Breast epithelium (tissue), 4 donors: ENCODE measurements at places on chromosomes 7 and 10. TPM values are rescaled to one million over a fixed set of nuclear protein-coding genes. Genes with fewer than 3 reads are reported as not detected.

- no peak for DNase-seq
- H3K4me1 ChIP-seq: no peaks in the 10 kb centered on the region
- H3K27ac ChIP-seq: peak overlapping the region; percentile 73
- no peaks in the 10 kb centered on the region for H3K27me3 ChIP-seq
- H3K4me3 ChIP-seq: no peak overlapping the region
These were observed 76.2 kb downstream of the VIPR2 start for GRCh38 chr7:159068488-159068811.

GRCh38 chr7:147415991-147416390 is 1174.6 kb upstream of the C7orf33 start:
- DNase-seq: no peak
- H3K4me3 ChIP-seq: no peak overlapping the region
- H3K4me1 ChIP-seq: no peaks in the 10 kb centered on the region
- no peaks in the 10 kb centered on the region for H3K27me3 ChIP-seq
- no peaks in the 10 kb centered on the region for H3K36me3 ChIP-seq

DNA sequence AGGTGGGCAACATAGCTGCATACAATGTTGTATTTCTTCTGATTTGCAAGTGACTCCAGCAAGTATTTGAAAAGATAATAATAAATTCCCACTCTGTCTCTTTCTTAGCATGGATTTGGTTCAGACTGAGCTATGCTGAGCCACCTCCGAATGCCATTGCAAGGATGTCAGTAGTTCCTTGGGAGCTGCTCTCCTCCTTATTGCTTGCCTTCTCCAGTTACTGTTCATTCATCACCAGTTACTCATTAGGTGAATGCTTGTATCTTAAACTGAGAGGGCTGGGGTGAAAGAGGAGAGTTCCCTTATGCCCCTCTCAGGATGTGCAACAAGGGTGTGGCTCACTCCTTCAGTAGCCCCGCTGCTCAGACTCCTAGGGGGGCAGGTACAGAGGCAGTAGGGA is 78.4 kb upstream of the PRKAR2B start:
- H3K27me3 ChIP-seq: no peaks in the 10 kb centered on the region
- no peak overlapping the region for H3K27ac ChIP-seq
- no peak overlapping the region for H3K4me3 ChIP-seq
- DNase-seq: no peak
- H3K36me3 ChIP-seq: no peaks in the 10 kb centered on the region
- H3K4me1 ChIP-seq: no peaks in the 10 kb centered on the region

DNA sequence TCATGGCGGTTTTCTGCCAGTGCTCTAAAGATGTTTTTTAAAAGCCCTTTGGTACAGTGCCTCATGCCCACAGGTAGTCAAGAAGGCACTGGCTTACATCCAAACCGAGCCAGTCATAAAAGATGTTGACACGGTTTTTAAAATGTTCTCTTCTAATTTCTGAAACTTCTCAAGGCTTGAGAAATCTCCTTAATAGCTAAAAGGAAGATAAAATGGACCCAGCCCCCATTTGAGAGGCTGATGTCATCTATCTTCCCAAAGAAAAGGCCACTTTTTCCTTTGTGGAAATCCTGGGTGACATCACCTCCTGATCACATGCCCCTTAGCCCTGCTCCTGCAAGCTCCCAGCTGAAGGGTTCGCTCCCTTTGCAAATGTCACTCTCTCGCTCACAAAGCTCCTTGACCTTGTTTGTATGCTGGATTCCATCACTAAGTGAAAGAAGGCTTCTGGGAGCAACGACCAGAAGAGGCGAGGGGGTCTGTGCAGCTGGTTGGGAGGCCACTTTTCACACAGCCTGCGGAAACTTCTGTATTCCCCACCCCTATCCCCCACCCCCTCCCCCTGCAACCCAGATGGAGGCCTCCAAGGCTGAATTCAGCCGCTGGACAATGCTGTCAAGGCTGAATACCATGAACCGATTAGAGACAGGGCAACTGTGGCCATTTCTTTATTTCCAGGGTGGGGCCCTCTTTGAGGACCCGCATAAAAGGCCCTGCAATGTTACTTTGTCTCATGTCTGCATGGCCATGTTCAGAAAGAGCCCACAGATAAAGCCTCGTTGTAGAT is 122.8 kb downstream of the CUBN start:
- H3K27ac ChIP-seq: peak overlapping the region; percentile 34
- no peak overlapping the region for H3K4me3 ChIP-seq
- no peaks in the 10 kb centered on the region for H3K36me3 ChIP-seq
- H3K4me1 ChIP-seq: peaks cover 6% of the 10 kb centered on the region

GRCh38 chr10:18406136-18406535 is 245.3 kb downstream of the NSUN6 start:
- no peak overlapping the region for H3K27ac ChIP-seq
- DNase-seq: no peak
- H3K4me1 ChIP-seq: no peaks in the 10 kb centered on the region
- H3K36me3 ChIP-seq: no peaks in the 10 kb centered on the region

GRCh38 chr7:156031679-156032478 is 219.6 kb upstream of the SHH start:
- no peak for DNase-seq
- H3K4me1 ChIP-seq: no peaks in the 10 kb centered on the region
- peaks cover 10% of the 10 kb centered on the region for H3K27me3 ChIP-seq
- H3K36me3 ChIP-seq: no peaks in the 10 kb centered on the region

GRCh38 chr7:23275912-23276311 is 23.2 kb upstream of the MALSU1 start:
- H3K4me1 ChIP-seq: no peaks in the 10 kb centered on the region
- no peak overlapping the region for H3K4me3 ChIP-seq

DNA sequence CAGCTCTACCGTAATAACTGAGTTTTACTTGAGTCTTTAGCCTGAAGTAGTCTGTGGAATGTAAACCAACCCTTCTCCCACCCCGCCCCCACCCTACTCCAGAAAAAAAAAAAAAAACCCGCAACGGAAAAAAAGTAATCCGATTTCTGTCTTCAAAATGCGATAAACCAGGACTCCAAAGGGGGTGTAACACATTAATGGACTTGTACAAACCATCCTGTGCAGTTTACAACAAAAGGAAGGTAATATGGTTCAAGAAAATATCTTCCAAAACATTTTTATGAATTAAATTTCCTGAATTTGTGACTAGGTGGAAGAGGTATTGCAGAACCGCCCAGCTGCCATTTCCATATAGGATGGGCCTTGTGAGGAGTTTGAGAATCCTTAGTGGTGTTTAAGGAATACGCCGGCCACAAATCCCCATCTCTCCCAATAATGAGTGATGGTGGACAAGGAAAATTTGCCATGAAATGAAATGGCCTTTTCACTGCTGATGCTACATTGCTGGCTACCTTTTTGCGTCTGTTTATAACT is 10.6 kb downstream of the SKIDA1 start:
- DNase-seq: no peak
- no peak overlapping the region for H3K4me3 ChIP-seq
- H3K4me1 ChIP-seq: no peaks in the 10 kb centered on the region
- no peaks in the 10 kb centered on the region for H3K27me3 ChIP-seq

DNA sequence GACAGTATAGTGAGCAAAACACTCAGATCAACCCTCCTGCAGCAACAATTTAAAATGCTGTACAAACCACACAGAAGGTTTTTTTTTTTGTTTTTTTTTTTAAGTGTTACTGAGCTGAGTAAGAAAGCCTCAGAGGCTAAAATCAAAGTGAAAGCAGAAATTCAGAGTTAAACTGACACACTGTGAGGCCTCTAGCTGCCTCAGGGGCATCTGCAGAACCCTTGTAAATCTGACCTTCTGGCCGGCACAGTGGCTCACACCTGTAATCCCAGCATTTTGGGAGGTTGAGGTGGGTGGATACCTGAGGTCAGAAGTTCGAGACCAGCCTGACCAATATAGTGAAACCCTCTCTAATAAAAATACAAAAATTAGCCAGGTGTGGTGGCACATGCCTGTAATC is 7.4 kb upstream of the GNA12 start:
- no peaks in the 10 kb centered on the region for H3K4me1 ChIP-seq
- no peak for DNase-seq
- H3K27me3 ChIP-seq: no peaks in the 10 kb centered on the region
- no peaks in the 10 kb centered on the region for H3K36me3 ChIP-seq
- no peak overlapping the region for H3K27ac ChIP-seq

DNA sequence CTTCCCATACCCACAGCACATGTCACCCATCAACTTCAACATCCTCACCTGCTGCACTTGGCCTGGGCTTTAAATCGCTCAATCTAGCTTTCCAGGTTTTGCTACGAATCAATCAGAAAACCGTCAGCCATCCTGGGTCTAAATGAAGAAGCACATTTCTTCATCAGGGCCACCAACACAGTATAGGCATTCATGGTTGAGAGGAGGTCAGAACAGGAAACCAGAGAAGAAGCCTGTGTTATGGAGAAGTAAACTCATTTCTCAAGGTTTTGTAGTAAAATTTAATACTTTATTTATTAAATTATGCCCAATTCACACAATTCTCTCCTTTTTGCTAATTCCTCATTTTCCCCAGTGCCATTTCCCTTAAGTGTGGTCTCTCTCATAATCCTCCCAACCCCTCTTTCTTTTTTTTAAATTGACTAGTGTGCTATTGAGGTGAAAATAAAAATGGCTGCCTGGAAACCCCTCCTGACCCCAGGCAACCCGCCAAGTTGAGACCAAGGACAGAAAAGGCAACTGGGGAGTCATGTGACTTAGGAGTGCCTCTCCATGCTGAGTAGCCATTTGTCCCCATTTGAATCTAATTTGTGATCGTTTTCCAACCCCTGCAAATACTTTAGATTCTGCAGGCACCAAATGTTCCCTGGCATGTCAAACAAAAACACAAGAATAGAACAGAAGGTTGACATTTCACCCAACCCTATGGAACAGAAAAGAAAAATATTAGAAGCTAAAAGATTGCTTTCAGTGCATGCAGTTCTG is 181.1 kb upstream of the NAMPT start:
- no peaks in the 10 kb centered on the region for H3K4me1 ChIP-seq
- no peak overlapping the region for H3K27ac ChIP-seq
- DNase-seq: no peak
- H3K4me3 ChIP-seq: no peak overlapping the region
- no peaks in the 10 kb centered on the region for H3K27me3 ChIP-seq

DNA sequence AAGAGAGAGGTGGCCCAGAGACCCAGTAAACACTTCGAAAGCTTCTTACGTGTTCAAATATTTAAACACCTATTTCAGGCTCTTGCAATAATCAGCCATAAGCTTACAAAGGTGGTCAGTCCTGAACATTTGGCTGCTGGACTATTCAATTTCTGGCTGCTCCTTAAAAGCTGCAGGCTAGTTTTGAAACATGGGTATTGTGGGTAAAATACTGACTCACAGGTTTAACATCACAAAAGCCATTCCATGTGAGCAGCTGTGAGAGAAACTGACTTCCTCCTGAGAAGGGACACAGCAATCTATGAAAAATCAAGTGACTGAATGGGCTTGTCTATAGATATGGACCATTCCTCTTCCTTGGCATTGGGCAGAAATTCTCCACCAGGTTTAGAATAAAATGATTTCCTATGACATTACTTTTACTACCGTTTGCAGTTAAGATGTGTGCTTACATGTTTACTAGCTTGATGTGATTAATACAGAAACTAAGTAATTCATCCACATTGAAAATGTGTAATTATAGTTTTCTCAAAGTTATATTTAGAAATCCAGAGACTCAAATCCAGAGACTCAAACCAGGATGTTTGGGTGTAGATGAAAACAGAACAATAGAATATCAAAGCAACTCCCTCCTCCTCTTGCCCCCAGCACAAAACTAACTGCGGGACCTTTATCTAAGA is 252.3 kb downstream of the GATA3 start:
- H3K27me3 ChIP-seq: no peaks in the 10 kb centered on the region
- no peaks in the 10 kb centered on the region for H3K36me3 ChIP-seq
- H3K4me1 ChIP-seq: no peaks in the 10 kb centered on the region
- no peak for DNase-seq

GRCh38 chr10:50437248-50437647 is 185.9 kb upstream of the ASAH2 start:
- H3K27ac ChIP-seq: no peak overlapping the region
- H3K4me1 ChIP-seq: no peaks in the 10 kb centered on the region
- H3K36me3 ChIP-seq: no peaks in the 10 kb centered on the region
- H3K27me3 ChIP-seq: no peaks in the 10 kb centered on the region

GRCh38 chr10:72328045-72328828 is 26.5 kb downstream of the DNAJB12 start:
- no peaks in the 10 kb centered on the region for H3K36me3 ChIP-seq
- H3K27me3 ChIP-seq: no peaks in the 10 kb centered on the region
- peaks cover 38% of the 10 kb centered on the region for H3K4me1 ChIP-seq
- H3K27ac ChIP-seq: peak overlapping the region; percentile 57

- no peaks in the 10 kb centered on the region for H3K4me1 ChIP-seq
- no peaks in the 10 kb centered on the region for H3K36me3 ChIP-seq
- no peak overlapping the region for H3K4me3 ChIP-seq
- peaks cover 71% of the 10 kb centered on the region for H3K27me3 ChIP-seq
- no peak for DNase-seq
These were observed 55.7 kb downstream of the INSIG1 start for GRCh38 chr7:155353256-155353897.

GRCh38 chr7:87225696-87226095 is 6.2 kb upstream of the TMEM243 start:
- H3K4me3 ChIP-seq: no peak overlapping the region
- no peak for DNase-seq

DNA sequence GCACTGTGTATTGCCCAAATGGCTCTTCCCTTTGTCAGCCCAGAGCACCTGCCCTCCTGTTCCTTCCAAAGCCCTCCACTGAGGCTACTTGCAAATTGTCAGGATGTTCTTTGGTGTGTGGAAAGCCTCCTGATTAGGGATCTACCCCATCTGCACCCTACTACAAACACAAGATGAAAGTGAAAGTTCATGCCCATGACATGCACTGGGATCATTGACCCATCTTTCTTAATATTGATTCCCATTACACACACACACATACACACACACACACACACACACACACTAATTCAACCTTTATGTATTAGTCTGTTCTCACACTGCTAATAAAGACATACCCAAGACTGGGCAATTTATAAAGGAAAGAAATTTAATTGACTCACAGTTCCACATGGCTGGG is 213.7 kb upstream of the IGFBP3 start:
- no peak overlapping the region for H3K4me3 ChIP-seq
- DNase-seq: no peak
- no peak overlapping the region for H3K27ac ChIP-seq
- H3K27me3 ChIP-seq: no peaks in the 10 kb centered on the region
- no peaks in the 10 kb centered on the region for H3K36me3 ChIP-seq

GRCh38 chr7:92403760-92404074 is 43.6 kb upstream of the GATAD1 start:
- no peak for DNase-seq
- H3K4me1 ChIP-seq: no peaks in the 10 kb centered on the region
- H3K27me3 ChIP-seq: no peaks in the 10 kb centered on the region
- no peak overlapping the region for H3K27ac ChIP-seq
- H3K4me3 ChIP-seq: no peak overlapping the region

GRCh38 chr7:112877691-112878460 is 87.7 kb upstream of the TMEM168 start:
- no peaks in the 10 kb centered on the region for H3K27me3 ChIP-seq
- no peak overlapping the region for H3K4me3 ChIP-seq
- H3K4me1 ChIP-seq: no peaks in the 10 kb centered on the region

GRCh38 chr7:78153285-78153684 is 354.7 kb downstream of the PHTF2 start:
- no peaks in the 10 kb centered on the region for H3K36me3 ChIP-seq
- no peaks in the 10 kb centered on the region for H3K27me3 ChIP-seq
- no peaks in the 10 kb centered on the region for H3K4me1 ChIP-seq
- H3K27ac ChIP-seq: no peak overlapping the region

GRCh38 chr7:135434047-135434446 is 75.9 kb downstream of the CNOT4 start:
- H3K4me3 ChIP-seq: no peak overlapping the region
- no peaks in the 10 kb centered on the region for H3K27me3 ChIP-seq
- no peaks in the 10 kb centered on the region for H3K4me1 ChIP-seq
- DNase-seq: no peak
- H3K27ac ChIP-seq: no peak overlapping the region

AKR1C2 gene
- total RNA-seq: 25.9 TPM

FGL2 gene
- total RNA-seq: 62.1 TPM

BRAT1 gene
- 36.4 TPM for total RNA-seq
